Activated CD8-positive, alpha-beta T cell treated with anti-CD3 and anti-CD28 coated beads for 36 hours (primary cell): ENCODE measurements at places on chromosomes 4 and X. TPM values are rescaled to one million over a fixed set of nuclear protein-coding genes. Genes with fewer than 3 reads are reported as not detected.

Gene ZFYVE28
- 7.0 TPM for total RNA-seq

DNA sequence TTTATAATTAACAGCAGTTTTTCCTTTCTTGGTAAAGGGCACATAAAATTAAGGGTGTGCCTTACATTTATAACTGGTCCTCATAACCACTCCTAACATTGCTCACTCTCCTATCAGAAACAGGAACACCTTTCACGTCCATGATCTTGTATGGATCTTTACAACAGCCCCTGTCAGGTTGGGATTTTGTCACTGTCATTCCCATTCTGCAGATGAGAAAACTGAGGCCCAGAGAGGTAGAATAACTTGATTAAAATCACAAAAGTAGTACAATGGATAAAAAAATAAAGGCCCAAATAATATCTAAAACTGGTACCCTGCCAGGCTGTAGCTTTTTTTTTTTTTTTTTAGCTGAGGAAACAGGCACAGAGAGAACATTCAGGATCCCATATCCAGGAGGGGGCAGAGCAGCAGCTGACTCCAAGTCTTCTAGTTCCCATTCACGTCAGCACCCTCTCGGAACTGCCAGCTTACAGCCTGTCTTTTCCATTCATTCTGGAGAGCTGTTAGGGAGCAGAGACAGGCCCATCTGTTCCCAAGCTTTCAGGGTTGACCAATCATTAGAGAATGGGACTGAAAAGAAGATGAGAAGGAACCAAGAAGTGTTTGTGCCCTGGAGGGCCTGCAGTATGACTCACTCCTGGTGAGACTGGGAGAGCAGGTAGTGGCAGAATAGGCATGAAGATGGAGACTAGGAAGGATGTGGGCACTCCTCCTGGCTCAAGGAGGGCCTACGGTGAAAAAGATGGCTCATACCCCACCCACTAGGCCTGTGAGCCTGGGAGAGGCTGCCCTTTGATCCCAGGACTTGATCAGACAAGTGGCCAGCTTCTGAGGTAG lies 7.3 kb downstream of the SUV39H1 start:
- DNase-seq = no peak
- no peak overlapping the region for H3K27ac ChIP-seq
- H3K4me3 ChIP-seq = no peak overlapping the region
- H3K4me1 ChIP-seq = peaks cover 10% of the 10 kb centered on the region

DNA sequence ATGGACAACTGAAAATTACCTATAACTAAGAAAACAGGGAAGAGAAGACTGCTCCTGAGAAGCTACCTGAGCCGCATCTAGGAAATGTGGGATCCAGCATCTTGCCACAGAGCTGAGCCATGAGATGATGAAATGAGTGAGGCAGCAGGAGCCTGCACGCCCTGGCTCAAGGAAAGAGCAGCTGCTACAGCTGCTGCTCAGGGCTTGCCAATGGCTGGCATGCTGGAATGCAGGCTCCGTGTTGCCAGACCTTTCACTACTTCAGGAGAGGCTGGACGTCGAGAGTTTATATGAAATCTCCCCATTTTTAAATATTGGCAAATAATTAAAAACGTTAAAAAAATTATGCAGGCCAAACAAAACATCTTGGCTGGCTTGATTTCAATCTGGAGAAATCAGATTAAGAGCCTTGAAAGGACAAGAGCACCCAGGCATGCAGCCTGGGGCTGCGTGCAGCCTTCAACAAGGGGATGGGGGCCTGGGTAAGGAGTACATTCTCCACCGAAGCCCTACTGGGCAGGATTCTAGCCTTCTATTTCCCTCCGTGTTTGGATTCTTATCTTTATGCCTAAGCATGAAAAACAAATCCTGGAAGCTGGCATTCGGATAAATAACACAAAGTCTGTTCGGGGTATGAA lies 227.6 kb downstream of the NR3C2 start:
- H3K27ac ChIP-seq = no peak overlapping the region
- peaks cover 3% of the 10 kb centered on the region for H3K36me3 ChIP-seq
- H3K27me3 ChIP-seq = no peaks in the 10 kb centered on the region
- DNase-seq = no peak
- no peak overlapping the region for H3K4me3 ChIP-seq

DNA sequence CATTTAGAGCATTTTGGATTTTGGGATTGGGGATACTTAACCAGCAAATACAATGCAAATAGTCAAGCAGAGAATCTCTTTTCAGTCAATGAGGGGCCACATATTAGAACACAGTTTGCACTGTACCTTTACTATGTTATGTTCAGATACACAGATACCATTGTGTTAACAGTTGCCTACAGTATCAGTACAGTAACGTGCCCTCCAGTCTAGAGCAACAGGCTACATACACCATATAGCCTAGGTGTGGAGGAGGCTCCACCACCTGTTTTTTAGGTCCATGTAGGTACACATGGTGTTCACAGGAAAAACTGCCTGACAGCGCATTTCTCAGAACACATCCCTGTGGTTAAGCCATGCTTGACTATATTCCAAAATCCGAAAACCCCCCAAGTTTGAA lies 9.1 kb downstream of the GRPEL1 start:
- peak overlapping the region; percentile 52 for H3K27ac ChIP-seq
- no peak for DNase-seq
- H3K4me3 ChIP-seq = no peak overlapping the region
- H3K36me3 ChIP-seq = peaks cover 54% of the 10 kb centered on the region
- H3K27me3 ChIP-seq = no peaks in the 10 kb centered on the region
- H3K4me1 ChIP-seq = peaks cover 17% of the 10 kb centered on the region

DNA sequence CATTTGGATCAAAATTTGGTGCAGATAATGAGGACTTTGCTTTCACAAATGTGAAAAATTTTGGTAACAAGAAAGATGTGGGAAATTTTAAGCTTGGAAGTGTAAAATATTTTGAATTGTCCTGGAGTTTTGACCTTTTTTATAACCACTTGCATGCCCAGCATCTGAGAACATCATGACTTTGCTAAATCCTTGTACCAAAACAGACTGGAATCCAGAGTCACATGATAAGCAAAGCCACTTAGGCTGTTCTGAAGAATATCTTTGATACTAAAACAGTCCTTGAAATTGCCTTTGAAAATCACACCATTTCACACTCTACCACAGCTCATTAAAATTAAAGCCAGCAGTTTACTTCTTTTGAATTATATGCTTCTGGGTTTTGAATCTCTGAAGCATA lies 2.5 kb upstream of the PPM1K start:
- DNase-seq = no peak
- peaks cover 14% of the 10 kb centered on the region for H3K4me1 ChIP-seq
- peaks cover 12% of the 10 kb centered on the region for H3K36me3 ChIP-seq
- H3K27ac ChIP-seq = no peak overlapping the region
- no peak overlapping the region for H3K4me3 ChIP-seq

DNA sequence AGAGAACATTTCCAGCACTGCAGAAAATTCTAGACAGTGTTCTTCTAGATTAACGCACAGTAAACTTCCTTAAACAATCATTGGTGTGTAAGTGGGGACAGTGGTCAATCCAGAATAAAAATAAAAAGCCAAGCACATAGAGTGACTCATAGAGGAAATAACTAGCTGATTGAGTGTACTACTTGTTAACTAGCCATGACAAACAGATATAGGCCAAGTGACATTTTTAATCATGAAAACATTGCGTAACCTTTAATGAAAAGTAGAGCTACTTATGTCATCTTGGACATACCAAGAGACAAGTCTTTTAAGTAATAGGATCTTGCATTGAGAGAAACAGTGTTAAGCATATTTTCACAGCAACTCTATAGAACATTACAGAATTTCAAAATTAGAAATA lies 233.9 kb upstream of the MAB21L2 start:
- no peaks in the 10 kb centered on the region for H3K27me3 ChIP-seq
- no peak for DNase-seq
- H3K4me3 ChIP-seq = no peak overlapping the region
- H3K27ac ChIP-seq = no peak overlapping the region
- H3K36me3 ChIP-seq = peaks cover 9% of the 10 kb centered on the region
- H3K4me1 ChIP-seq = peaks cover 2% of the 10 kb centered on the region

Gene TCEAL4
- 15.8 TPM for total RNA-seq

GRCh38 chr4:7513671-7514070 lies 78.9 kb upstream of the PSAPL1 start:
- H3K27ac ChIP-seq = no peak overlapping the region
- peaks cover 18% of the 10 kb centered on the region for H3K27me3 ChIP-seq
- no peaks in the 10 kb centered on the region for H3K36me3 ChIP-seq
- DNase-seq = no peak

GRCh38 chr4:160141206-160141605 lies 1038.3 kb downstream of the RAPGEF2 start:
- DNase-seq = no peak
- H3K4me3 ChIP-seq = no peak overlapping the region
- H3K27ac ChIP-seq = no peak overlapping the region
- no peaks in the 10 kb centered on the region for H3K4me1 ChIP-seq
- no peaks in the 10 kb centered on the region for H3K36me3 ChIP-seq
- no peaks in the 10 kb centered on the region for H3K27me3 ChIP-seq

Gene PNCK
- 1.1 TPM for total RNA-seq
